Heart left ventricle (tissue), 16 donors: ENCODE measurements at places on chromosomes 11 and 22. TPM values are rescaled to one million over a fixed set of nuclear protein-coding genes. Genes with fewer than 3 reads are reported as not detected.

SLC17A6 gene
- not detected for total RNA-seq

MPZL2 gene
- 14.2 TPM for total RNA-seq

PGA4 gene
- total RNA-seq: not detected

GRCh38 chr11:121070951-121071845 lies 29.8 kb upstream of the TECTA start:
- DNase-seq: no peak

- peak; percentile 52 for DNase-seq
Measured at GRCh38 chr11:118338637-118339061, 3.9 kb downstream of the CD3D start.

GRCh38 chr11:17752144-17752543 lies 17.6 kb downstream of the KCNC1 start:
- DNase-seq: no peak
